Omental fat pad (tissue), 4 donors: ENCODE measurements at places on chromosomes 6 and 20.
A peak's percentile ranks its signal among the peaks of the same experiment; 100 is the strongest.

- DNase-seq: no peak
Measured at GRCh38 chr20:40009542-40009941, 679.5 kb downstream of the MAFB start.

DNA sequence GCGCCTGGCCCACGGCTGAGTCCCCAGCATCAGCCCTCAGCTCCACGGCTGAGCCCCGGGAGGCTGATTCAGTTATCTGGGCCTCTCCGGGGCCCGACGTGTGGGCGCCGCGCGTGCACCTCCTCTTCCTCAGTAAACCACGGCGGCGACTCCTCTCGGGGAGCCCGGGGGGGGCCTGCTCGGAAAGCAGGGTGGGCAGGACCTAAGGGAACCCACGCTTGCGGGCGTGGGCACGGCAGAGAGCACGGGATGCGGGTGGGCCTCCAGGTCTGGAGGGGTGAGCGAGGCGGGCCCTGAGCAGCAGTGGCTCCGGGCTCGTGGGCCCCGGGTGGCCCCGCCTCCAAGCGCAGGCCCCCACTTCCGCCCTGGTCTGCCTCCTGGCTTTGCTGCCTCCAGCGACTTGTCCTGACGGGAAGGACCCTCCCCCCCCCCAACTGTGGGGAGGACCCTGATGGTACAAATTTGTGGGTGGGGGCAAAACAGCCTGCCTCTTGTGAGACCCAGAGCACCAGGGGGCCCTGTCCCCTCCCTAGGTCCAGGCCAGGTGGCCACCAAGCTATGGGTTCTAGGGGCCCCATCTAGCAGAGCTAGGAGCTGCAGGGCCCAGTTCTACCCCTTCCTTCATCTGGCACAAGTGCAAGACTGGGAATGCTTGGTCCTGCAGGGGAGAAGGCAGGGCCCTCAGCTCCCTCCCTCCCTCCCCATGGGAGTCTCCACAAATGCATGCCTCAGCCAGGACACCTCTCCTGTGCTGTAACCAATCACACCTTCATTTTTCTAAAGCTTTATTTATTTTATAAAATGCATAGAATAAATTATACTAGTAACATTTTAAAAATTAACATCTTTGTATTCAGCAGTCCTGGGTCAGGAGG is 16.9 kb downstream of the UCKL1 start:
- no peak for DNase-seq

DNA sequence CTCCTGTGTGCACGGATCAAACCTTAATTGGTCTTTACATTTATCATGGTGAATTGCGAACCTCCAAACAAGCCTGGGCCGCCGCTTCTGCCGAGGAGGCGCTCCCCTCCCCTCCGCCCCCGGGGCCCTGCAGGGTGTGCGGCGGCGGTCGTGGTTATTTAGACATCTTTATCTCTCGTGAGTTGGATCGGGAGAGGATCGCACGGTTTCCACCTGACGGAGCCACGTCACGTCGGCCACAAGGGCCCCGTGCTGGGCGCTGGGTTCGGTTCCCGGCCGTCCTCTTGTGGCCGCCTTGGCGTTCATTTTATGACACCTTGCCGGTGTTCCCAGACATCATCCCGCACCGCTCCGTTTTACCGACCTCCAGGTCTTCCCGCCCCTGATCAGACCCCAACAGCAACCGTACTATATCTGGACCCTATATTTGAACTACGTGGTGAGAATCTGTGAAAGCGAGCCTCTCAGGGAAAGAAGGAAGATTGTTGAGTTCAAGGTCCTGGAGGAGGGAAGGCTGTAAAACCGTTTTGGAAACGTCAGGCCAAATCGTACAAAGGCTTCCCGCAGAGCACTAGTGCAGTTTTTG is 1.3 kb upstream of the CNR1 start:
- DNase-seq: no peak

DNA sequence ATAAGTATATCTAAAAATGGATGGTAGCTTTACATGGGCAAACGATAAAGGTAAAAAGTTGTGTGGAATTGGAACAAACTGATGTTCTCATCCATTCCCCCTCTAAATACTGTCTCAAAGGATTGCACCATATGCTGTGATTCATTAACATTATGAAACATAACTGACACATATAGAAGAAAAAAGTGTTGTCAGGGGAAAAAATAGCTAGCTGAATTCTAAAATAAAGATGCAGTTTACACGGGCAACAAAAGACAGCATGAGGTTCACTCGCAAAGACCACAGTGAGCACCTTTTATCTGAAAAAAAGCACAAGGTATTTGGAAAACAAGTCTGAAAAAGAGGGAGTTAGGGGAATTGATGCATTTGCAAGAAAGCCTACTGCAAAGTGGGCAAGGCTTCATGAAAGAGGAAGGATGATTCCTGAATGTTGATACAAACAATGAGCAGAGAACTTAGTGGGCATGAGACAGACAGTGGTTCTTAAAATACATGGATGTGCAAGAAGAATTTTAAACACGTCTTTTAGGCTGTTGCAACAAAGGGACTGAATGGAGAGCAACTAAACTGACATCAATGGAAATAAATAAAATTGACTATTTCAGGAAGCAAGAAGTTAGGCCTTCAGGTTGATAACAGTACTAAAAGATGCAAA is 280.9 kb downstream of the KIF16B start:
- DNase-seq: no peak

DNA sequence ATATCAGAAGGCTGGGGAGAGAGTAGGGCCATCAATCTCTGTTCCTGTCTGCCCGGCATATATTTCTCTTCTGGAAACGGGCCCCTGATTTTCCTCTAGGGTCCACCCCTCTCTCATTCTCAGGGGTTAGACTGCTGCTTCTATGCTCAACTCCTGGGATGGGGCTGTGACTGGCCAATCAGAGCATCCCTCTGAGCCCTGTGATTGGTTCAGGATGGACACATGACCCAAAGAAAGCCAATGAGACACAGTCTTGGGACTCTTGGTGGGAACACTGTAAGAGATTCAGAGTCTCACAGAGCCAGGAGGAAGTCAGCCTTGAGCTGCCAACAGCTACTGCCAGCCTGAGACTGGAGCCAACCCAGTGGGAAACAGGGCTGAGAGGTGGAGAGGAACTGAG is 31.0 kb upstream of the KCNB1 start:
- DNase-seq: no peak

DNA sequence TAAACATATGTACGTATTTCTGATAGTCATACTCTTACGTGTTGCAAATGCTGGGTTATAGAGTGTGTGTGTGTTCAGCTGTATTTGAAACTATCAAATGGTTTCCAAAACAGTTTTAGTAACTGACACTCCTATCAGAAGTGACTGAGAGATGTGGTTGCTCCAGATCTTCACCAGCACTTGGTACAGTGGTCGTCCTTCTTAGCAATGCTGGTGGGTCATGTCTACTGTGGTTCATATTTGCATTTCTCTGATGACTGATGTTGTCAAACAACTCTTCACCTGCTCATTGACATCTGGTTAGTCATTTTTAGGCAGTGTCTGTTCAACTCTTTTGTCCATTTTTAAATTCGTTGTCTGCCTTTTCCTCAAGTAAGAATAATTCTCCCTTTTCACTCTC is 259.3 kb downstream of the KIF16B start:
- DNase-seq: no peak

GRCh38 chr6:7100072-7100752 is 7.5 kb upstream of the RREB1 start:
- no peak for DNase-seq

DNA sequence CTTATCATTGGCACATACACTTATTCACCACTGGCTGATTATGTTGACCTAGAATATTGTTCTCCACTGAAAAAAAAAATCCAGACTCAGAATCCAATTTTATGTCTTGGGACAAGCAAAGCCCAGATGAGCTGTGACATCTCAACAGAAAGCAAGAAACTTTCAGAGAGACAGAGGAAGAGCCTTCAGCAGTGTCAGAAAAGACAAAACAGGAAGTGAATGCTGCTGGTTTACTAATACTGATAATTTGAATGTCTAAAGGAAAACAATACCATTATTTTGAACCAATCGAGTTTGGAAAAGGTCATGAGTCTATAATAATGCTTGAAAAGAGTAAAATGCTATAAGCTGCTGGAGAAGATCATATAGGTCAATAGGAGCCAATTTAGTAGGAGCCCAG is 179.8 kb upstream of the RIMS1 start:
- DNase-seq: no peak

DNA sequence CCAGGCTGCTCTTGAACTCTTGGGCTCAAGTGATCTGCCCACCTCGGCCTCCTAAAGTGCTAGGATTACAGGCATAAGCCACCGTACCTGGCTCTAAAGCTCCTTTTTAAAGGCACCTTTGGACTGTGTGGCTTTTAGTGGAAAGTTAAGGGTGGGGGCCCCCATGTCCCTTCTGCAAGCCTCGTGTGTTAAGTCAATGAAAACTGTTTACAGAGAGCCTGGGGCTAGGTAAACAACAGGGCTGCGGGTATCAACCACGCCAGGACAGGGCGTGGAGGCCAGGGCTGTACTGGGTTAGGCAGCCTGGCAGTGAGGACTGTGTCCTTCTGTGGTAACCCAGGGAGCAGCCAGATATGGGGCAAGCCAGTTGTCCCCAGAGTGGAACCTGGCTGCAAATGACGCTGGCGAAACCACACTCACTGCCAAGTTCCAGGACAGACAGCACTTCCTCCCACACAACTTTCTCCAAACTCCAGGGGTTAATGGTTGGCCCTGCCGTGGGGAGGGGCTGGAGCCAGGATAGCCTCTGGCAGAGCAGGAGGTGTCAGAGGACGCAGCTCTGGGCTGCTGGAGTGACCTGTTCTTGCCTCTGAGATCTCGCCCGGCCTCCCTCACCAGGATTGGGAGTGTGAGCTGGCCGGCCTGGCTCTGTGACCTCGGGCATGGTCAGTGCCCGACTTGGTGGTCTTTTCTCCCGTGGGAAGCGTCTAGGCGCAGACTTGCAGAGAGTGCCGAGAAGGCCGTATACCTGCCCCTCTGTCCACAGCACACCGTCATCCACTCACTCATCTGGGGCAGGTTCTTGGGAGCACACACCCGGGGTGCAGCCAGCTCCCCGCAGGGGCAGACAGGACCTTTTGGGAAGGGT is 3.2 kb downstream of the SLC17A9 start:
- DNase-seq: no peak

DNA sequence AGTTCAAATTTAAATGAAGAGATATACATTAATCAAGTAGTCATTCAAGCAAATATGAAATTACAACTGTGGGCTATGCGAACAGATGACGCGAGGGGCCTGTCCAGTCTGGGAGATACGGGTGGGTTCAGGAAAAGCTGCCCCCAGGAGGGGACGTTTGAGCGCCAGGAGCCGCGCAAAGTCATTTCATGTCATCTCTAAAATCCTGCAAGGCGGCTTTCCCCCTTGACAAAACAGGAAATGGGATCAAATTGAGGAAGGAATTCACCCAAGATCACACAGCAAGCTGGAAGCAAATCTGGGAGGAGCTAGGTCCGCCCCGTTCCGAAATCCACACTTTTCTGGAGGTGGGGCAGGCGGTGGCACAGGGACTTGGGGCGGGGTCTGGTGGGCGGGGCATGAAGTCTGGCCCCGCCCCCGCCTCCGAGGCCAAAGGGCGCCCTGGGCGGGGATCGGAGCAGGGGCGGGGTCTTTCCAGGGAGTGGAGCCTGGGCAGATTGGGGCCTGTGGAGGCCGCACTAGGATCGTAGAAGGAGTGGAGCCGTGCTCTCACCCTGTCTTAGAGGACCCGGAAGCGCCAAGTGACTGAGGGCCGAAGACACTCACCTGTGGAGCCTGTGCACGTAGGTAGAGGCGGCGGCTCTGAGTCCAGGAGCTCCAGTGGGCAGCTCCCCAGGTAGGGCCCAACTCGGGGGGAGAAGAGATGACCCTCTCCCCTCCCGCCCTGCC is at the start of gene LPIN3:
LPIN3 (plus strand) TSS at position 495 of the 729 bp plus-strand sequence. CDS start 4,983 bp downstream, outside the sequence.
- DNase-seq: peak; percentile 72

DNA sequence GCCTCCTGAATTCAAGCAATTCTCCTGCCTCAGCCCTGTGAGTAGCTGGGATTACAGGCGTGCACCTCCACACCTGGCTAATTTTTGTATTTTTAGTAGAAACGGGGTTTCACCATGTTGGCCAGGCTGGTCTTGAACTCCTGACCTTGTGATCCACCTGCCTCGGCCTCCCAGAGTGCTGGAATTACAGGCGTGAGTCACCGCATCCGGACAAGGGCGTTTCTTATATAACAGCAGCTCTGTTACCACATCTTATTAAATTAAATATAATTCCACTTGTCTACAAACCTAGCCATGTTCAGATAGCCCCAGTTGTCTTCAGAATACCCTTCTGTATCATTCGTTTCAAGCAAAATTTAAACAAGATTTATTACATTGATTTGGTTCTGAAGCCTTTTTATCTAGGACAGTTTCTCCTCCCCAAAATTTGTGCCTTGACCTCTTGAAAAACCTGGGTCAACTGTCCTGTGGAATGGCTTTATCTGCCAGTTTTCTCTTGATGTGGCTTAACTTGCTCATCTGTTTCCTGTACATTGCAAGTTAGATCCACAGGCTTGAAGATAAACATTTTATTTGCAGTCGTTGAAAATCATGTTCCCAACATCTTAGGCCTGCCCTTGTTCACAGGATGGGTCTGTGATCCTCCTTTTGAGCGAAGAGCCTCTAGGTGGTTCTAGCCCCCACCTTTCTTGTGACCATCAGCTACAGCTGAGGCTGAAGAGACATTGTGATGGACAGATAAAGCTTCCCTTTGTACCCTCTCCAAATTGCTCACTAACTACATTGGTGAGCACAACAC is 132.2 kb downstream of the ARID1B start:
- DNase-seq: no peak

DNA sequence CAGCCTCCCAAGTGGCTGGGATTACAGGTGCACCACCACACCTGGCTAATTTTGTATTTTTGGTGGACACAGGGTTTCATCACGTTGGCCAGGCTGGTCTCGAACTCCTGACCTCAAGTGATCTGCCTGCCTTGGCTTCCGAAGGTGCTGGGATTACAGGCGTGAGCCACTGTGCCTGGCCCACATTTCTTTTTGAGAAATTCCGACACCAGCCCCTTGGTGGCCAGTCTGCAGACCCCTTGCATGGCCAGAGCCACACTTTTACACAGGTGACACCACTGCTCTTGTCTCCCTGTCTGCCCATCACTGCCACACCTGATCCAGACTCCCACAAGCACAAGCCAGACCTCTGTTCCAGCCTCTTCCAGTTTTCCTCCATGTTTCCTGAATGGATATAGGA is 33.0 kb downstream of the SRSF3 start:
- DNase-seq: no peak

DNA sequence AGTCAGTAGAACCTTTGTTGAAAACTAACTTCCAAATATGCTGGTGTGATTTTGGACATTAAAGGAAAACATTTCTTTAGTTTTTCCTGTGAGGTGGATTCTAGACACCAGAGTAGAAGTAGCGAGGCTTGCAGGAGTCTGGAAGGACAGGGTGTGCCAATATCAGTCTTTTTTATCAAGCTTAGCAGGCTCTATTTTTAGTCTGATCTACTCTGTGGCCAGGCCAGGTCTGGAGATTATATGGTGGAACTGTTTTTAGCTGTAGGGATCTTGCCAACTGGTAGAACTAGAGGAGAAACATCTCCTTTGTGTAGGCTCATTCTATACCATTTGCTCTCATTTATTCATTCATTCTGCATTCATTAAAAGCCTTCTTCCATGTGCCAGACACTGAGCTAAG is 42.7 kb downstream of the LRP11 start:
- no peak for DNase-seq
